ENCODE measurements at places on chromosomes 16 and 17. TPM values are rescaled to one million over a fixed set of nuclear protein-coding genes. Genes with fewer than 3 reads are reported as not detected.

DPEP3 gene
- total RNA-seq, result not detected

DPEP1 gene
- under 0.01 TPM for total RNA-seq

PRSS36 gene
- total RNA-seq, result 0.45 TPM

MYH11 gene
- 0.94 TPM for total RNA-seq

CRYBA1 gene
- total RNA-seq, result not detected

HOXB1 gene
- total RNA-seq, result not detected

NPTX1 gene
- total RNA-seq, result 10.1 TPM

C16orf92 gene
- total RNA-seq, result not detected

OR4D2 gene
- total RNA-seq, result not detected

CD300C gene
- not detected for total RNA-seq

IGF2BP1 gene
- 0.12 TPM for total RNA-seq

DCTPP1 gene
- 4.8 TPM for total RNA-seq

TMC5 gene
- total RNA-seq, result not detected

ADCY9 gene
- 14.4 TPM for total RNA-seq

TRPV2 gene
- total RNA-seq, result 53.1 TPM

MEIOC gene
- total RNA-seq, result 0.08 TPM

PGAP6 gene
- total RNA-seq, result 85.1 TPM

TMEM208 gene
- 36.6 TPM for total RNA-seq

MAPK7 gene
- total RNA-seq, result 11.2 TPM

PSMC5 gene
- 96.3 TPM for total RNA-seq

ZSCAN10 gene
- not detected for total RNA-seq

TAOK1 gene
- 36.2 TPM for total RNA-seq

KRT12 gene
- total RNA-seq, result not detected

SLC16A6 gene
- 0.15 TPM for total RNA-seq

Data from smooth muscle cell of the coronary artery (primary cell).